GM23248 (cell line): ENCODE measurements at places on chromosomes 5 and 9.

GRCh38 chr9:69023650-69024049 is 9.7 kb upstream of the PRKACG start:
- no peak for DNase-seq

GRCh38 chr9:18357321-18357720 is 116.6 kb upstream of the ADAMTSL1 start:
- no peak for DNase-seq

DNA sequence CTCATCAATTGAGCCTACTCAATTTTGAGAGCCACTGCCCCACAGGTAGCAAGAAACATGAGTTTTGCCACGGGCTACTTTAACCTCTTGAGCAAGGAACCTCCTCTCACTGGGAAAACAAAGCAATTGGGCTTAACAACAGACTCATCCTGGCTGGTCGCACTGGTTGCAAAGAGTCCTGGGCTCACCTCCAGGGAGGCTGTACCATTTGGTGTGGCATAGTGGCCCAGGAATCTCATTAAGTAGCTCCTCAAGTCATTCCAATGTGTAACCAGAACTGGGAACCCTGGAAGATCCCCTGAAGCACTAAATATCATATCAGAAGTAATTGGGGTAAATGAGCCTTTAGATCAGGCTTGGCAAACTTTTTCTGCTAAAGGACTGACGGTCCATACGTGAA is 78.5 kb downstream of the MYO10 start:
- DNase-seq = peak; percentile 51

GRCh38 chr9:123834889-123835562 is 94.9 kb downstream of the DENND1A start:
- DNase-seq = peak; percentile 45

DNA sequence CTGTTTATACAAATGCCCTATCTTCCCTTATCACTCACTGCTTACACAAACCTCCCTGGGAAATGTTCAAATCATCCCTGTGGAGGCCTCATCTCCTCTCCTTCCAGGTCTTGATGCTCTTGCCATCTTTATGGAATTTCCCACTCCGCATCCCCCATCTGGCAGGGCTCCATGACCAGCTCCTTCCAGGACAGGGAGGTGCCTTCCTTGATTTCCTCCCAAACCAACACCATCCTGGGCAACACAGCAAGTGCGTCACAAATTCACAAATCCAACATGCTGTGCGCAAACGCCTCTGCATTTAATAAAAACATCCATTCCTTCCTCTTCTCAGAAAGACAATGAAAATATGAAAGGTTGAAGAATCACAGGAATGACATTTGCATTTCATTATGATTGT is 51.7 kb downstream of the EPB41L4A start:
- DNase-seq = no peak

- peak; percentile 56 for DNase-seq
These were observed 649 bp upstream of the GLE1 start for GRCh38 chr9:128503870-128504269.

GRCh38 chr5:96203761-96204160 is 229.3 kb downstream of the PCSK1 start:
- DNase-seq = peak; percentile 45

DNA sequence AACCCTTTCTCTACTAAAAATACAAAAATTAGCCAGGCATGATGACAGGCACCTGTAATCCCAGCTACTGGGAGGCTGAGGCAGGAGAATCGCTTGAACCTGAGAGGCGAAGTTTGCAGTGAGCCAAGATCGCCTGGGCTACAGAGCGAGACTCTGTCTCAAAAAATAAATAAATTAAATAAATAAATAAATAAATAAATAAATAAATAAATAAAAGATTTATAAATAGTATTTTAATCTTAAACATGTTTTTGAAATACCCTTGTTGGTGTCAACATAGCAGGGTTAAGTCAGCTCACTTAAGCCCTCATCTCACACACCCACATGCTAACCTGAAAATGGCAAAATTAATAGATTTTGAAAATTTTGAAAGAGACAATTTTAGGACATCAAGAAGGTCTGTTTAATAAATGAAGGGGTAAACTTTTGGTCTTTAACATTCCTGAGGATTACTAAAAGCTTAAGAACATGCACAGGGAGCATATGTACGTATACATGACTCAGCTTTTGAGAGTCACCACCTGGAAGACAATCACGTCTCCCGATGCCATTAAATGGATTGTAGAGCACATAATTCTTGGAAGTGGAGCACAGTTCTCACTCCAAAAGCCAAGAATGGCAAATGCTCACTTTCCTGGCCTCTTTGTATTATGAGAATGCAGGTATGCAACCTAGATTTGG is 202.5 kb downstream of the GDNF start:
- peak; percentile 32 for DNase-seq

DNA sequence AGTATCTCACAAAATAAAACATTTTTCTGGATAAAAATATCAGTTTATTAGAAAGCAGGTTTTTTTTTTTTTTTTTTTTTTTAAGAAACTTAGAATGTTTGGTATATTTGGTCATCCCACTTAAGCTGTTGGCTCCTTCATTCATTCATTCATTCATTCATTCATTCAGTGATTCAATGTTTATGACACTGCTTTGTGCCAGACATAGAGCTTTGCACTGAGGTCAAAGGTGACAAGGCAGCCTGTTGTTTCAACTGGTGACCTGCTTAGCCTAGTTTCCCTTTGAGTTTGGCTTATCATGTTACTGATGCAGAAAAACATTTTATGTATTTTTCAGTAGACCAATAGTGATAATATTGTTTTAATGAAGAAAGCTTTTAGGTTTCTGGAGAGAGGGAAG is 23.5 kb downstream of the CPEB4 start:
- no peak for DNase-seq

DNA sequence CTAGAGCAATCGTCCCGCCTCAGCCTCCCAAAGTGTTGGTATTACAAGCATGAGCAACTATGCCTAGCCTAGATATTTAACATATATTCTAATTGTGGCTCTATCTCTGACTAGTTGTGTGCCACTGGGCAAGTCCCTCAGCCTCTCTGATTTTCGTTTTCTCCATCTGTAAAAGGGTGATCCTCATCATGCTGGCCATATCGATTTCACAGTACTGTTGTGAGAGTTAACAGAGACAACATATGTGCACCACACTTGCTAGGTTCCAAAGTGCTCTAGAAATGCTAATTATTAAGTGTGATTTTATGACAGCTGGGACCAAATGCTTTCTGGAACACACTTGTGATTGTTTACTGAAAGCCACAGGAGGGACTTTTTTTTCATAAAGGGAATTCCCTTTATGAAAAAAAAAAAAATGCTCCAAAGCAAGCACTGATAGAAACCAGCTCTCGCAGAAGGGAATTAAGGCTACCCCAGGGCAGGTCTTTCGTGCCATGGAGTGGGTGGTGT is 78.5 kb upstream of the EPB41L4B start:
- DNase-seq = no peak

GRCh38 chr9:135890190-135891026 is 16.9 kb downstream of the CAMSAP1 start:
- DNase-seq = no peak

DNA sequence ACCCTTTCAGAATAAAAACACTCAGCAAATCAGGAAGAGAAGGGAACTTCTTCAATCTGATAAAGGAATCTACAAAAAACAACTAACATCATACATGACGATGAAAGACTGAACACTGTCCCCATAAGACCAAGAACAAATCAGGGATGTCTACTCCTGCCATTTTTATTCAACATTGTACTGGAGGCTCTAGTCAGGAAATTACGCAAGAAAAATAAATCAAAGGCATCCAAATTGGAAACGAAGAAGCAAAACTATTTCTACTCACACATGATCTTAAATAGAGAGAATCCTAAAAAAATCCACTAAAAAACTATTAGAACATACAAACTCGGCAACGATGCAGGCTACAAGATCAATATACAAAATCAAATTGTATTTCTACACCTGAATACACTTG is 42.3 kb downstream of the IPPK start:
- DNase-seq = peak; percentile 31

GRCh38 chr9:72734631-72735030 is 213.2 kb downstream of the TMC1 start:
- no peak for DNase-seq

- no peak for DNase-seq
These were observed 259.6 kb downstream of the CDH12 start for GRCh38 chr5:22593592-22593991.
